ENCODE measurements at places on chromosomes 7 and 10.
A peak's percentile ranks its signal among the peaks of the same experiment; 100 is the strongest.

DNA sequence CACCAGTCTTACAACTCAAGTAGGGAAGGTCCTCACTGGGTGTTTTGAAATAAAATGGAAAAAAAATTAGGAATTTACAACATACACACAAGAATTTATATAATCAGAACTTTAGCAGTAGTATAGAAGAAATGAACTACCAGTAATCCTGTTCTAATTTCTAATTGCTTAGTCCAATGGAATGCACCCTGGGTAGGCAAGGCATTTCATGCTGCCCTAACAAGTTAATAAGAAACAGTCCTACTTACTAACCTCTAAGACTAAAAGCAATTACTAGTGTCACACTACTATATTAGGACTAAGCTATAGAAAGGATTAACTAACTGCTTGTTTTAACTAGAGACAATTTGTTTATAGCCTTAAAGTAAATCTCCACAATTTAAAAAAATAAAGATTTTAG lies 158.1 kb downstream of the BTAF1 start:
- DNase-seq: no peak

DNA sequence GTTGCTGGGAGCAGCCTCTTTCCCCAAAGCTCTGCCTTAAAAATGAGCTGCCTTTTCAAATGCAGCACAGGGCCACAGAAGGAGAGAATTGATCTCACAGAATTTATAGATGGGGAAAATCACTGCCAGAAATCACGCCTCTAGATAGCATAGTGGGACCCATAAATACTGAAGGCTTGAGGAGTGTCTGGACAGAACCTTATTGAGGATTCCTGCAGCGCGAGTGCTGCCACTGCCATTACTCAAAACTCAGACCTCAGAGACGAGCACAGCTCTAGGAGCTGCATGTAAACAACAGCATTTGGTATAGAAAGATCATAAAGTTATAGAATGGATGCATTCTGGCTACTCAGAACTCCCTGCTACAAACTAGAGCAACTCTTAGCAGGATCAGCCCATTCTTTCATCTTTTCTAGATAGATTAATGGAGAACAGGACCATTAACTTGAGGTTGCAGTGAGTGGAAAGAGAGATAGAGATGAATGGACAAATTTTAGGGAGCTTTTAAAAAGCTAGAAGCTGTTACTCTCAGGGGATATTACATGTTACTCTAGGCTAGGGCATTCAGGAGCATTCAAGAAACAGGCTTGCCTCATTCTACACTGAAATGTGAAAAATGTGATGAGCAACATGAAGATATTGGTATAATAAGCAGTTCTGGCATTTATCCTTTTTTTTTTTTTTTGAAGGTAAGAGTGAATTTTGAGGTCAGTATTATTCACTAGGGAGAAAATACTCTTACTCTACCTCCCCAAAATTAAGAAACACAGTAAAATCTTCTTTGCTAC lies 267.2 kb upstream of the SLC26A5 start:
- no peak for DNase-seq

DNA sequence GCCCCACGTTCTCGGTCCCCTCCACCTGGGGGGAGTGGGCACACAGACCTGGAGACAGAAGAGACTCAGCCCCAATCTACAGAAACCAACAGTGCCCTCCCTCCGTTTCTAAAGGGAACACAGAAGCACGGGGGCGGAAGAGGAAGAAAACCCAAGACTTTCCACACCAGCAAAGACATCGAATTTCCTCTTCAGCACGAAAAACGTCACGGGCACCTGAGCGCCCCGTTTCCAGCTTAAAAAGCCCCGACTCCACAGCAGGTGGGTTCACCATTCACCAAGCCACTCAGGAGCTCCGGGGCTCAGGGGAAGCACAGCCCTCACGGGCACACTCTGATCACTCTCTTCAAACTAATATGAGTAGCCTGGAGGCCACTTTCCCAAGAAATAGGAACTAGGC lies 19.6 kb downstream of the NUDT1 start:
- DNase-seq: no peak

- peak; percentile 12 for DNase-seq
These were observed 10.7 kb downstream of the NODAL start for GRCh38 chr10:70430493-70431445.

DNA sequence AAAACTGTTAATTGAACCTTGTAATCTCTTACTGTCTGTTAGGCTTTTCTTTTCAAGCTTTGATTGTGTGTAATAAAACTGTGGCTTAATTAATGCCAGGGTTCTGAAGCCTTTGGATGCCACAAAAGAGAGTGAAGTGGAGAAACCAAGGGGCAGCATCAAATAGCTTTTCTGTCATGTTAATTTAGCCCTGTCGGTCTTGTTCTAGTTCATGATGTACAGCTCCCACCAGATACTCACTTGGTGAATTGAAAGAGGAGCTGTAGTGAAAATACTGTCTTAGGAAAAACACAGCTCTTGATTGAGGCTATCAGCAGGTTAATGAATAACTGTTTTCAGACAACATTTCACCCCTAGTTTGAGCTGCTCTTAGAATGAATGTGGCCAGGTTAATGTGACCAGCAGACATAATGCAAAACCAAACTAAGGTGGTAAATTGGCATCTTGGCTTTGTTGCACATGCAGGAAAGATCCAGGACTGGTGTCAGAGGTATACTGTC lies 94.2 kb downstream of the POLL start:
- DNase-seq: no peak
